ENCODE measurements at places on chromosomes 4 and X.
A peak's percentile ranks its signal among the peaks of the same experiment; 100 is the strongest.

GRCh38 chr4:97987019-97987648 is 156.1 kb downstream of the STPG2 start:
- DNase-seq: no peak

DNA sequence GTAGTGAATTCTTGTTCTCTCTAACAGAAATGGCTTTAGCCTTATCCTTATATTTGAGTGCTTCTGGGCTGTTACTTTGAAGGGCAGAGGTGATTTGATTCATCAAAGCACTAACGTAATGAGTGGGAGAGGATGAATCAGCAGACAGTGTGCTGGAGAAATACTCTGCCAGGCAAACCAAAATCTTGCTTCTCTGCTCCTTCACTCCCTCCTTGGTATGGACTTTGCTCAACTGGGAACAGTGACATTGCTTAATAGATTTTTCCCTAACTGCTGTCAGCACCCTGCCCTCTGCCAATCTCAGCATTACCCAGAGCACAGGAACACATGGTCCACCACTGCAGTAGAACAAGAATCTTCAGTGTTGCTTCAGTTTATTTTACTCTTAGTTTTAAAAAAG is 56.0 kb downstream of the PDLIM5 start:
- no peak for DNase-seq

DNA sequence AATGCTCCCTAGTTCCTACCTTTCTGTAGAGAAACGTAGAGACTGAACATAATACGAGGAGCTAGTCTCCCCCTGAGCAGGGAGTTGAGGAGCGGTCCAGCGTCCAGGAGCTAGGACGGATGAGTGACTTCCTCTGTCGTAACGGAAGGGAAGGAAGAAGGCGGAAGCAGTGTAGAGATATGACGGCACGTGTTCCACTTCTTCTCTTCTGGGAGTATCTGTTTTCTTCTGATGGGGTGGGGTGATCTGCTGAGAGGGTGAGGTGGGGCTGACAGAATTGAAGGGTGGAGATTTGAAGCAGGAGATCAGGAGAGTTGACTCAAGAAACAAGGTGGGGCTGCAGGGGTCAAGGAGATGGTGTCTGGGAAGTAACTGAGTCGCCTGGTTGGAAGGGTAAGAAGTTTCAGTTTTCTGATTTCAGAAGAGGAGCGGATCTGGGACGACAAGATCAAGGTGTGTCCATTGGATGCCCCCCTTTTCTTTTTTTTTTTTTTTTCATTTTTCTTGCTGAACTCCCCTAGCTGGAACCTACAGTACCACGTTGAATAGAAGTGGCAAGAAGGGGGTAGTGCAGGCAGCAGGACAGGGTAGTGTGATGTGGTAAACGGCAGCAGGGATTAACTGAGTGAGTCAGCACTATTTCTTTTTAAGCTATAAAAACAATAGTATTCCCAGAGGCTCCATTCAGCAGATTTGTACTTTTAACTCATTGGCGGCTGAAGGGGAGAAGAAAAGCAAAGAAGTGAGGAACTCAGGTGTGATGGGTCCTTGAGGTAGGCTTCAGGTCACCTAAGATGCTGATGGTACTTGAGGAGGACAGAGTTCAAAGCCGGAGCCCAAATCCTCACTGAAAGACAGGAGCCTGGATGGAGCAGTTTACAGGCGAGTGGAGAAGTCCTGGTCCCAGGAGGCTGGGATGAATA is 50.8 kb upstream of the SETD7 start:
- DNase-seq: no peak

DNA sequence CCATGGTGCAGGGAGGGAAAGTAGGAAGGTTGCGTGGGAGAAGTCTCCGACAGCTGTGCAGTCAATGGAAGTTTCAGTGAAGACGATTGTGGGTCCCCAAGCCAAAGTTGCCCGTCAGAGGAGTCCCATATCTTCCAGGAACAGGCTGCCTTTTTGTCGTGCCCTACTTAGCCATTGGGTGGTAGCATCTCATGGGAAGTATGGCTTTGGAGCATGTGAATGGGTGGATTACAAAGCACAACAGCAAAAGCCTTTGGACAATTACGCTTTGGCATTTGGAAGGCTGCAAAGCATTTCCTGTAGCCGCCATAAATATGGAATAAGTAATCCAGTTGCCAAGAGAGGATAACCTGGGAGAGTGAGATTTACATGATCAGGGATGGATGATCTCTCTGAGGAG is 300.7 kb upstream of the BOD1L1 start:
- DNase-seq: no peak

GRCh38 chrX:8034058-8034457 is 106.8 kb upstream of the PNPLA4 start:
- no peak for DNase-seq

DNA sequence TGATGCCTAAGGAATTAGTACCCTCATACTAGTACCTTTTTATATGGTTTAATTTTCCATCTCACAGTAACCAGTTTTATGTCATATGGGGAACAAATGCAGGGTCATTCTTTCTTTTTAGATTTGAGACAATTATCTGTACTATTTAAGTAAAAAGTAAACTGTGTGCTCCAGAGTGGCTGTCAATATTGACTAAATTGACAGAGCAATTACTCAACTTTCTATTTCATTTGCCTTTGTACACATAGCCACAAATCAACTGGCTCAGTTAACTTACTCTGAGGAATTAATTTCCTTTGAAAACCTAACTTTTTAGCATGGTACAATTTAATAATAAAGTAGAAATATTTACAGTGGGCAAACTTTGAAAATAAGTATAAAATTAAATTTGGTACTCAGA is 28.5 kb upstream of the TEX13C start:
- no peak for DNase-seq

DNA sequence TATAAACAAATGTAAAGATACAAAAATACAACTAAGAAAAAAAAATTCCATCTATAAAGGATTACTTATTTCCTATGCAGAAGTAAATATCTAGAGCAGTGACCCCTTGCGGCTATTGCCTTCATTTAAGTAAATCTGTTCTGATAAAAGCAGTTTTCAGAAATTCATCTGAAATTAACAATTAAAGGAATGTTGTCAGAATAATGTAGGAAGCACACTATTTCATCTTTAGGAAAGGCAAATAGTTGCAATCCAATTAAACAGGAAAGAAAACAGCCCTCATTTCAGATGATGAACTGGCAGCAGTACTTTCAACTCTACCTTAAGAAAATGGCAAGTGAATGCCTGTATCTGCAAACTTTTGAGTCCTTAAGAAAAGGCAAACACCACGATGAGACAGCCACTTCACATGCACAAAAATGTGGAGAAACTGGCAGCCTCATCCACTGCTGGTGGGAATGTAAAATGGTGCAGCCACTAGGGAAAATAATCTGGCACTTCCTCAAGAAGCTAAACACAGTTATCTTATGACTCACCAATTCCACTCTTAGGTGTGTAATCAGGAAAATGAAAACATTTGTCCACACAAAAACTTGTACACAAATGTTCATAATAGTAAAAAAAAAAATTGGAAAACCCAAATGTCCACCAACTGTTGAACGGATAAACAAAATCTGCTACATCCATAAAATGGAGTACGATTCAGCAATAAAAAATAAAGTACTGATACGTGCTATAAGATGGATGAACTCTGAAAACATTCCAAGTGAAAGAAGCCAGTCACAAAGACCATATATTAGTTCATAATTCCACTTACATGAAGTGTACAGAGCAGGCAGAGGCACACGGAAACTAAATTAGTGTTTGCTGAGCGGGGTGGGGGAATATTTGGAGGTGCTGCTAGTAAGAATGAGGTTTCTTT is 2.0 kb upstream of the THAP9 start:
- peak; percentile 77 for DNase-seq

- no peak for DNase-seq
Measured at GRCh38 chr4:4960574-4960973, 58.7 kb downstream of the CYTL1 start.

GRCh38 chrX:115652221-115652620 is 91.2 kb downstream of the PLS3 start:
- DNase-seq: no peak

DNA sequence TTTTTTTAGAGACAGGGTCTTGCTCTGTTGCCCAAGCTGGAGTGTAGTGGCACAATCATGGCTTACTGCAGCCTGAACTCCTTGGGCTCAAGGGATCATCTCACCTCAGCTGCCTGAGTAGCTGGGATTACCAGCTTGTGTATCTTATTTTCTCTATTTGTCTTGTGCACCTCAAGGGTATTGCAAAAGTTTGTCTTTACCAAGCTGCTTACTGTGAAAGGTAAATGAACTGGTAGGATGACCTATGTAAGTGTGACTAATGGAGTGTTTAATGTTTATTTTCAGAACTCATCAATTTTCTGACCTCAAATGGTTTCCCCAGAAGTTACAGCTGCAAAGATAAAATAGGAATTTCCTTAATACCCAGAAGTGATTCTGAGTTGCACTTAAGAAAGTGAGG is 5.3 kb upstream of the FGA start:
- DNase-seq: no peak

Data from AG04449 (cell line).